Stomach (tissue), 19 donors: ENCODE measurements at places on chromosomes 1 and 21. TPM values are rescaled to one million over a fixed set of nuclear protein-coding genes. Genes with fewer than 3 reads are reported as not detected.

DNA sequence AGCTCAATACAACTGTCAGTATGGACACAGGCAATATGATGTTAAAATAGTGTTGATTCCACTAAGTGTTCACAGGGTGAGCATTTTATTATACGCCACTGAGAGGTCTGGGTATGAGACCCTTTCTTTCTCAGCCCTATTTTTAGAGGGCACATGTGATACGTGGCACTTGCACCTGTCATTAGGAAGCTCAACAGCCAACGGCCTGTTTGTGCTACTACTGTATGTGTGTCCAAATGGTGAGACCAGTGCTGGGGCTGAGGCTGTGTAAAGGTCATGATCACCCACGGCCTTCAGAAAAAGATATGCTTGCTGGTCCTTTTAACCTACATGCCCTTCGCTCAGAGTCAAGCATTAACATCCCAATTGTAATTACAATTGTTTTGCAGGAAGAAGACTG lies 176.2 kb downstream of the DUSP10 start:
- H3K4me1 ChIP-seq: no peaks in the 10 kb centered on the region
- no peaks in the 10 kb centered on the region for H3K36me3 ChIP-seq
- no peaks in the 10 kb centered on the region for H3K27me3 ChIP-seq
- H3K4me3 ChIP-seq: no peak overlapping the region
- DNase-seq: no peak

STX12 gene
- 132 TPM for total RNA-seq

REN gene
- total RNA-seq: not detected

PRAMEF2 gene
- not detected for total RNA-seq

NOS1AP gene
- total RNA-seq: 13.8 TPM
